ENCODE measurements at places on chromosomes 13 and 19. TPM values are rescaled to one million over a fixed set of nuclear protein-coding genes. Genes with fewer than 3 reads are reported as not detected.

GRCh38 chr13:98846986-98847385 is 94.5 kb upstream of the SLC15A1 start:
- H3K4me1 ChIP-seq = no peaks in the 10 kb centered on the region
- no peak for DNase-seq
- H3K27ac ChIP-seq = no peak overlapping the region
- no peaks in the 10 kb centered on the region for H3K27me3 ChIP-seq
- no peak overlapping the region for H3K4me3 ChIP-seq

DNA sequence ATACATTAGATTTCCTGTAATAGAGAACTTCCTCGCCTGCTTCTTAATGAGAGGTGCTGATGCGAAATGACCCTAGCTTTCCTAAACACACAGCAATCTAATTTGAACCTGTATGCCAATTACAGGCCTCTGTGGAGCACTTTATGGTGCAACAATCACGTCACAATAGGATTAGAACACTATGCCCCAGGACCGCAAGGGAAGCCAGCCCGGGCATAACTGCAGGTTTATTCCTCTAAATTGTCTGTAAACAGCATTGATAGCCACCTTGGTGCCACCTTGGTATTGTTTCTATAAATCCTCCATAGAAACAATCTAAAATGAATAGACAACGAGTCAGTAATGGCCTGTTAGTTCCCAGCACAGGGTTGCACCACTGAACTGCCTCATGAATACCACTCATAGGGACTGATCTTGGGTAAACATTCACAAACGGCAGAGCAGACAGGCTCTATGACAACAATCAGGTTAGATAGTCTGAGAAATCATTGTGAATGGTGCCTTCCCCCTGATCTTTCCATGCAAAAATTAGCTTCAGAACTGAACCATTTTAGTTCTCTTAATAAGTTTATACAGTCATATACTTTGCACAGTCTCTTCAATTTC is 182.5 kb upstream of the OBI1 start:
- H3K36me3 ChIP-seq = no peaks in the 10 kb centered on the region
- no peak overlapping the region for H3K4me3 ChIP-seq
- no peak for DNase-seq
- no peaks in the 10 kb centered on the region for H3K27me3 ChIP-seq

DNA sequence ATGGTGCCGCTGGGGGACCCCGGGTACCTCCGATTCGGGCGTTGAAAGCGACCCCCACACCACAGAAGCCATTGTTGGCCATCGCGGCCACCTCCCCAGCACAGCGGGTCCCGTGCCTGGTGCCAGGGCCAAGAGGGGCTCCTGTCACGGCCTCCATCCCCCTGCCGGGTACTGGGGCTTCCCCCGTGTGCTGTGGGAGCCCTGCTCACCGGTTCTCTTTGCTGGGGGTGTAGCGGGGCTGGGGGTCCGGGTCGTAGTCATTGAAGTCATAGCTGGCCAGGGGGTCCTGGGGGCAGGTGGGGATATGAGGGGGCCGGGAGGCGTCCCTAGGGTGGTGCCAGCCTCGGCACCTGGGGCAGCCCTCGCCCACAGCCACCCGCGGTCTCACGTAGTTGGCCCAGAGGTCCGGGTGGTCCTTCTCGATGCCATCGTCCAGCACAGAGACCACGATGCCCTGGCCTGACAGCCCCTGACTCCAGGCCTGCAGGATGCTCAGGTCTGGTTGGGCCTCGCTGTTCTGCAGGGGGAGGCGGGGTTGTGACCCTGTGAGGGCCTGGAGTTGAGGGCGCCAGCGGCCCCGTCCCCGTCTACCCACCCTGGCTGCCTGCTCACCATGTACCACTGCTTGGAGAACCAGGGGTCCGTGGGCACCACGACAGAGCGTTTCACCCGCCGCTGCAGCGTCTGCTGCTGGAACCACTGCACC is 2.4 kb downstream of the PCSK4 start:
- no peak overlapping the region for H3K27ac ChIP-seq
- no peaks in the 10 kb centered on the region for H3K27me3 ChIP-seq
- no peaks in the 10 kb centered on the region for H3K4me1 ChIP-seq
- DNase-seq = no peak

DNA sequence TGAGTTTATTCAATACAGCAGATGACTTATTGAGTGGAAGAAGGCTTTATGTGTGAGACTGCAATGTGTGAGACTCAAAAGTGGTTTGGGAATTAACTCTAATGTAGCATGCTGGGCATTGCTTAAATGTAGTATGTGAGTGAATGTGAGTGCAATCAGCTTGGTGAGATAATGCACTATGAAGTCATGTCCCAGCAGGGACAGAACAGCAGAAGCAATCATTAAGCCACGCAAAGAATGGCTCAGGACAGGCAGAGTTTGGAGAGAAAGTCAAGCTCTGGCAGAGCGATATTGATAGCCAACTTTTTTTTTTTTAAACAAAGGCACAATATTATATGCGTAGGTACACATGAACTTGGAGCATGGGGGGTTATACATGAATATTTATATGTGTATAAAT is 597.7 kb downstream of the GPC6 start:
- no peaks in the 10 kb centered on the region for H3K36me3 ChIP-seq
- H3K27ac ChIP-seq = no peak overlapping the region
- H3K4me1 ChIP-seq = no peaks in the 10 kb centered on the region
- no peaks in the 10 kb centered on the region for H3K27me3 ChIP-seq
- no peak overlapping the region for H3K4me3 ChIP-seq

DNA sequence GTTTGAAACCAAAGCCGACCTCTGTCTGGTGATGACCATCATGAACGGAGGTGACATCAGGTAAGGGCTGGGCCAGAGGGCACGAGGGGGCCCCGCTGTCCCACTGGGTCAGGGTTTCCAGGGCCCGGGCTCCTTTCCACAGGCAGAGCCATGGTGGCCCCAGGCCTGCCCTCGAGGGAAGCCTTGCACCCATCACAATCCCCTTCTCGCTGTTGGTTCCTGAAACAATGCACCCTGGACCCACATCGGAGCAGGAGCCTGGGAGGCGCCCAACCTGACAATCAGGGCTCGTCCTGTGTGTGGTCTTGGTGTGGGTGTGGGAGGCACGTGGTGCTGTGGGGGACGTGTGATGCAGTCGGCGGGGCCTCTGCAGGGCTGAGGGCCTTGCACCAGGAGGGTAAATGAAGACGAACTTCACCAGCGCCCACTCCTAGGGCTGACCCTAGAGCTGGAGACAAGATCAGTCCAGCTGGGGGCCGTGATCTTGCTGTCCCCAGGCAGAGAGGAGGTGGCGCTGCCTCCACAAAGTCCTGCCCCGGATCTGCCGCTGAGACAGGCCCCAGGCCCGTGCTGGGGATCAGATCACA is 2.8 kb downstream of the GRK1 start:
- no peaks in the 10 kb centered on the region for H3K27me3 ChIP-seq
- no peak overlapping the region for H3K27ac ChIP-seq
- no peak for DNase-seq
- no peaks in the 10 kb centered on the region for H3K36me3 ChIP-seq
- no peaks in the 10 kb centered on the region for H3K4me1 ChIP-seq
- H3K4me3 ChIP-seq = no peak overlapping the region

GRCh38 chr13:75960538-75960994 is 324.4 kb downstream of the LMO7 start:
- DNase-seq = no peak
- H3K36me3 ChIP-seq = no peaks in the 10 kb centered on the region
- H3K27me3 ChIP-seq = no peaks in the 10 kb centered on the region
- H3K4me1 ChIP-seq = no peaks in the 10 kb centered on the region

- H3K4me1 ChIP-seq = no peaks in the 10 kb centered on the region
- no peaks in the 10 kb centered on the region for H3K36me3 ChIP-seq
- DNase-seq = no peak
- no peak overlapping the region for H3K27ac ChIP-seq
- H3K27me3 ChIP-seq = peaks cover 24% of the 10 kb centered on the region
These were observed 2.2 kb upstream of the ZIC5 start for GRCh38 chr13:99973808-99974185.

The PTGER1 gene
- 0.48 TPM for total RNA-seq

The TLE6 gene
- 3.2 TPM for total RNA-seq

The SULT2B1 gene
- 5.6 TPM for total RNA-seq

All from breast epithelium (tissue), 4 donors.